NCI-H510A (cell line): ENCODE measurements at places on chromosomes 13 and 19.
A peak's percentile ranks its signal among the peaks of the same experiment; 100 is the strongest.

- no peak for DNase-seq
Measured at GRCh38 chr13:37716420-37717195, 118.0 kb upstream of the POSTN start.

GRCh38 chr13:100423375-100423774, 165.2 kb downstream of the GGACT start:
- DNase-seq = no peak

DNA sequence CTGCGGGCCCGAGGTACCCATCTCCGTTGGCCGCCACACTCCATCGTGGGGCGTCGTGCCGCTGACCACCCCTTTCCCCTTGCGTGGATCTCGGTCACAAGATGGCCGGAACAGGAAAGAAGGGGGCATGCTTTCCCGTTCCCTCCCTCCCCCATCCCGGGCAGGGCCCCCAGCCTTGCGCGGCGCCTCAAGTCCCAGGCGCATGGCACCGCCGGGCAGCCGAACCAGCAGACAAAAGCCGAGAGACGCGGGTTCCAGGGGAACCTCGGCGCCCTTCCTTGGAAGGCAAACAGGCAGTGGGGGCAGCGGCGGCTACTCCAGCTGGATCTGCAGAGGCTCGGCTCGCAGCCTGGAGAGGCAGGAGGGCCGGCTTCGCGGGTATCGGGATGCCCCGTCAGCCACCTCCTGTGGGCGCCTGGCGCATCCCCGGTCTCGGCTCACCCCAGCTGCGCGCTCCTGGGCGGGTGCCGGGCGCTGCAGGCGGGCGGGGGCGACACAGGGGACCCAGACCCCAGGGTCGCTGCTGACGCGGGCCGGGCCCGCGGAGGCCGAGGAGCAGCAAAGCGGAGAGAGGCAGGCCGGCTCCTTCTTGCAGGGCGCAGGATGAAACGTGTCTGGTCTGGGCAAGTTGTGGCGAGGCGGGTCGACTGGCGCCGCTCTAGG, 439 bp downstream of the DZIP1 start:
- DNase-seq = no peak

DNA sequence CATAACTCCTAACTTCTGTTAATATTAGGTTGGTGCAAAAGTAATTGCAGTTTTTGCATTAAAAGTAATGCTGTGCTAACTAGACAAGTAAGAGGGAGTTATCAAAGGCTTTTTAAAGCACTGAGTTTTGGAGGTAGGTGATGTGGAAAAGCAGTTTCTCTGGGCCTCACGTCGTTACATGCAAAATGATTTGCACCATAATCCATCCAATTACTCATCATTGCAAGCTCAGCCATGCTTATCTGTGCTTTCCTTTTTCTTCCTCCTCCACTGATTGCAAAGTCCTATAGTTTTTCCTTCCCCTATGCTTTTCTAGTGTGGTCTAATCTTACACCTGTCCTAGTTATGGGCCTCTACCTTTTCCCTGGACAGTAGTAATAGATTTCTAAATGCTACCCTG, 35.4 kb upstream of the INTS6 start:
- DNase-seq = no peak

DNA sequence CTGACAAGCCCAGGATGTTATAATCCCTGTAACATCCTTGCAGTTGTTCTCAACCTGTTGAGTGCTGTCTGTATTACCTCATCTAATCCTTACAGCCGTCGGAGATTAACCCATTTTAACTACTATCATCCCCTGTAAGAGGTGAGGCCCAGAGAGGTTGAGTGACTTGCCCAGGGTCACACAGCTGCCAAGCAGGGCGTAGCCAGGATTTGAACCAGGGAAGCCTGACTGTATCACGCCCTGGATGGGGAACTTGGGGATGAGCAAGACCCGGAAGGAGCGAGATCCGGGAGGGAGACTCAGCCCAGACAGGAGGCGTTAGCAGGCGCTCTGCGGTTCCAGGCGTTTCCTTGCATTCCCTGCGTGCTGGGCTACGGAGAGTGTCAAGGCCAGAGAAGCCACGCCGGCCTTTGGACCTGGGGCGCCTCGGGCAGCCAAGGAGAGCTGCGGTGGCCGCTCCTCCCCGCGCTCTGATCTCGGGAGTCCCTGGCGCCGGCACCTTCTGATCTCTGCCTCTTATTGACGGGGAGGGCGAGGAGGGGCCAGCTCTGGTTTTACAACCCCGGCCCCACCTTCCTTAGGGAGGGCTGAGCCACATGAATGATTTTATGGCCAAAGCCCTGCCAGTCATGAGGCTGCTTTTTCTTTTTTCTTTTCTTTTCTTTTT, 6.2 kb downstream of the SULT2B1 start:
- DNase-seq = no peak

- no peak for DNase-seq
Measured at GRCh38 chr13:66927562-66927961, 302.6 kb downstream of the PCDH9 start.

- DNase-seq = no peak
Measured at GRCh38 chr19:31054430-31054829, 294.8 kb downstream of the TSHZ3 start.

DNA sequence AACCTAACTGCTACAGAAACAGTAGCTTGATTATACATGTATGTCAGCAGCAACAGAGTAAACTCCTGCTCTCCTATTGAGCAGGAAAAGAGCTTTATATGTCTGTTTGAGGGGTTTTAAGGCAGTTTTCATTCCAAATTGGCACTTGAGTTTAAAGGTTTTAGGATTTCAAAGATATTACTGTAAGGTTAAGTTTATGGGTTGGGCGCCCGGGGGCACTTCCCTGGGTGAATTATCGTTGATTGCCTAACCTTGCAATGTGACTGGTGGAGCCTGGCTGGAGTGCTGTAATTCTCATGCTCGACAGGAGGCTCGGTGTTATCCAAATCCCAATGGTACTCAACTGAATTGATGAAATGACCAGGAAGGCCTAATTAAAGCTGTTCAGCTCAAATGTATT, 1586.1 kb downstream of the OLFM4 start:
- DNase-seq = no peak

DNA sequence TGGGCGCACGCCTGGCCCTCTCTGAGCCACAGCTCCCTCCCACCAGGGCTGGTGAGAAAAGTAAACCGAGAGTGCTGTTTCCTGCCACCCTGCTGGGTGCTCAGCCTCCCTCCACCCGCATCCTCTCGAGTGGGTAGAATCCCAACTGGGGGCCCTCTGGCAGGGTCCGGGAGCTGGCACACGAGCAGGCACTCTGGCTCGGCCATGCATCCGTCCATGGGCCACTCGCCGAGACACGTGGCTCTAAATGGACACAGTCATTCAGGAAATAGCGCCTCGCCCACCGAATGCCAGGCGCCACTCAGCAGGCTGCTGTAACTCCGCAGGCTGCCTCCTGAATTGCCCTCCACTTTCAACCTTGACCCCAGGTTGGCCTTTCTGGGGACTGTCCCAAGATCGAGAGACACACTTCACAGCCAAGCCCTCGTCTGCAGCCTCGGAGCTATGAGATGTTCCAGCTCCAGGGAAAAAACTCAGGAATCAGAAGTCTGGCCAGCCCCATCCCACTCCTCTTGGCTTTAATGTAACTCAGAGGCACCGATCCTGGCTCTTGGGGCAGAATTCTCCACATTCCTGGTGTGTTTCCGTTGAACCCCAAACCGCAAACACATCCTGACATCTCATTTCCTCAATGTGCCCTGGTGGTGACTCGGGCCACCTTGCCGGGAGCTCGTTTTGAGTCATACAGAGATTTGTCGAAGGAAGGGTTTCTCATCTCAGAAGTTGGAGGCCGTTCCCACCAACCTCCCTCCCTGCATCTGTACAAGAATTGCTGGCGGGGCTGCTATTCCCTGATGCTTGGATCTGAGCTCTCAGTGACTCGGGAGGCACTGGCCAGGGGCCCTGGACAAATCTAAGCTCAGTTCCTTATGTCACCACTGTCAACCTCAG, 14.1 kb downstream of the KLF2 start:
- DNase-seq = no peak

GRCh38 chr19:54191011-54191810, at the start of gene TSEN34:
TSS of gene TSEN34 (plus strand) at chr19:54191308. CDS start at chr19:54191365, 57 bp downstream.
- peak; percentile 69 for DNase-seq

- no peak for DNase-seq
Measured at GRCh38 chr13:35292329-35292728, 184.2 kb downstream of the MAB21L1 start.

DNA sequence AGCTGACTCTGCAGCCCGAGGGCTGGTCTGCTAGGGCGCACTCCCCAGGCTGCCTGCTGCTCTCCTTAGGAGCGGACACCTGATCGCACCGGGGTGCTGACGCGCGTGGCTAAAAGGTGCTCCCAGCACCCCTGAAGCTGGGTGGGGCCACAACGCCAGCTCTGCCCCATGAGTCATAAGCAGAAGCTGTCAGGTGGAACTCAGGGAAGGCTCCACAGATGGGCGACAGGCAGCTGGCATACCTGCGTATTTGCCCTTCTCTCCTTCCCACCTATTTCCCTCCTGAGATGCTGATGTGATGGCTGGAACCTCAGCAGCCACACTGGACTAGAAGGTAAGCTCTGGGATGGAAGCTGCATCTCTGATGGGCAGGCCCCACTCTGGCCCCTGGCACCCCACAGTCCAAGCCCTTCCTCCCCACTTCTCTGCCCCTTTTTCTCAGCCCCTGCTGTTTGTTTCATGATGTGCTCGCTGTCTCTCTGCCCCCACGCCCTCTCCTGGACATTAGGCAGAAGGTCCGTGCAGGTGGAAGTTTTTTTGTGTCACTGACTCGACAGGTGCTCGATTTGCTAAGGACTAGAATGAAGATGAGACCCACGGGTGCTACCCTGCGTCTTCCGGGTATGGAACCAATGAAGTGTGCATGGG, 30.3 kb upstream of the CACTIN start:
- no peak for DNase-seq

DNA sequence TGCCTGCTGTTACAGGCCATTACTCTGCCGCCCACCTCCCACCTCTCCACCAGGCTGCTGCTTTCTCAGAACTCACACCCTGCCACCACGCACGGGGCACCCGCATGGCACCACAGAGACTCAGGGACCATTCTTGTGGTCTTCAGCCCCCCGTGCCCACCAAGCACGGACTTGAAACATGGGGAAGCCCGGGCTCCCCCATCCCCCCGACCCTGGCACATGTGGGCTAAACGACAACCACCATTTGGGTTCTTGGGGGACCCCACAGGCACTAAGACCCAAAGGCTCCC, 23.1 kb upstream of the TINCR start:
- DNase-seq = no peak

DNA sequence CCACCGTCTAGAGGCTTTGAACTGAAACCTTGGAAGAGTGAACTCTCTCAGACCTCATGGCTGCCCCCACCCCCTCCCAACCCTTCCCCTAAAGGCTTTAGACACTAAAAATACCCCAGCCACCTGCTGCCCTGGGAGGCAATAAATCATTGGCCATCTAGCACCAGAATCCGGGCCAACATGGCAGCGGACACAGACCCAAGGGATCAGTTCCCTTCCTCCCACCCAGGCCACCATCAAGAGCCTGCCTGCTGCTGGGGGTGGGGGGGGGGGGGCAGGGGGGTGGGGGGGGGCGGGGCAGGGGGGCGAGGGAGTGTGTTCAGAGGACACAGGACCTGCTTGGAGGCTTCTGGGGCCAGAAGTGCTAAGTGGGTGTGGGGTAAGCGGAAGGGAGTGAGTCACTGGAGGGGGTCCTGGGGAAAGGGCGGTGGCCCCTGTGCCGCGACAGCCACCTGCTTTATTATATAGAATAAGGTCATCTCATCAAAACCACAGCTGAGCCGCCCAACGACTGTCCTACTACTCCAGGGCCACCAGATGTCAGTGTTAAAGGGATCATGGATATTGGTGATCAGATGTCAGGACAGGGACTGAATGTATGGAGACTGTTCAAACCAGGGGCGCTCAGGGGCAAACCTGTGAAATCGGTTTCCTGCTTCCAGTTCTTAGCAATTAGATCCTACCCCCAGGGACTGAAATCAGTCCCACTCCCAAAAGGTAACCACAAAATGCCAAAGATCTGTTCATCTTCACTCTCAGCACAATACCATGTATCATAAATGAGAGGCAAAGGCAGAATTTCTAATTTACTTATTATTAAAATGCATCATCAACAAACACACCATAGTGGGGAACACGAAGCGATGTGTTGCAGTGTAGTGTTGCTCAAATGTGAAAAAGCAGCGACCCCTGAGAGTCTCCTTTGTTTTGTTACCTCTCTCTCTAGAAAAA, 24.3 kb downstream of the ARL11 start:
- DNase-seq = peak; percentile 26
